ENCODE measurements at places on chromosomes 7 and 10.

DNA sequence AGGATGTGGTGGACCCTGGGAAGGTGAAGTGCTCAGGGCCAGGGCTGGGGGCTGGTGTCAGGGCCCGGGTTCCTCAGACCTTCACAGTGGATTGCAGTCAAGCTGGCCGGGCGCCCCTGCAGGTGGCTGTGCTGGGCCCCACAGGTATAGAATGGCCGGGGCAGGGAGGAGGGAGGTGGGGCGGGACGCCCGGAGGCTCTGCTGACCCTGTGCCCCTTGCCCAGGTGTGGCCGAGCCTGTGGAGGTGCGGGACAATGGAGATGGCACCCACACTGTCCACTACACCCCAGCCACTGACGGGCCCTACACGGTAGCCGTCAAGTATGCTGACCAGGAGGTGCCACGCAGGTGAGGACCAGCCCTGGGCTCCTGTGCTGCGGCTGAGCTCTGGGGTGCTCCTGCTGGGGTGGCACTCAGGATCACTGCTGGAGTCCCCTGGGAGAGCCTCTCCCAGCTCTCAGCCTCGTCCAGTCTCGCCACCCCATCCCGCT, 14.9 kb upstream of the ATP6V1F start:
- no peak for DNase-seq

GRCh38 chr10:9853405-9854355, 1164.0 kb upstream of the CELF2 start:
- DNase-seq, result no peak

DNA sequence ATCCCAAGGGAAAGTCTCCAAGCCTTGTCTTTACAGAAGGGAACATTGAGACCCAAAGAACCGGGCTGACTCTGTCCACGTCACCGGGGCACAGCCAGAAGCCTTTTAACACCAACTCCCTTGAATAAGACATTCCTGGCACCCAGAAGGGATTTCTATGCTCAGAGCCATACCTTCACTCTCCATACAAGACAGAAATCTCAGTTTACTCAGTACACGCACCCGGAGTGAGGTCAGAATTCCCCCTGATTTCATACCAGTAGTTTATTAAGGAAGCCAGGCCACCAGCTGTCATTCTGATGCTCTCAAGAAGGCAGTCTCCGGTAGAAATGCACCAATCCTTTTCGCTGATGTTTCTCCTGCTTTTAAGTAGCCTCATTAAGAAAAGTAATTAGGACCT, 134.2 kb upstream of the KCNMA1 start:
- no peak for DNase-seq

DNA sequence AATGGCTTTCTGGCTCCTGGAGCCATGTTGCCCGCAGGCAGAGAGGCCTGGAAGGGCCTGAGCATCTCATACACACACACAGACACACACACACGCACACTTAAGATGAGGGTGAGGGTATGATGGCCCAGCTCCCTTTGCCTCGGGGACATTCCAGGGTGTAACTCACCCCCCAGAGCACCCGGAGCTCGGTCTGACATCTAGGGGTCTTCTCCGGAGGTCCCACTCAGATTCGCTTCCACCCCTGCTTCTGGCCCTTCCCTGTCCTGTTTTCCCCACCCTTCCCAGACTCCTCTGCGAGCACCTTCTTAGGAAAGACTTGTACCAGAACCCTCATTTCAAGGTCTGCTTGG, 304.4 kb downstream of the GRID1 start:
- no peak for DNase-seq

DNA sequence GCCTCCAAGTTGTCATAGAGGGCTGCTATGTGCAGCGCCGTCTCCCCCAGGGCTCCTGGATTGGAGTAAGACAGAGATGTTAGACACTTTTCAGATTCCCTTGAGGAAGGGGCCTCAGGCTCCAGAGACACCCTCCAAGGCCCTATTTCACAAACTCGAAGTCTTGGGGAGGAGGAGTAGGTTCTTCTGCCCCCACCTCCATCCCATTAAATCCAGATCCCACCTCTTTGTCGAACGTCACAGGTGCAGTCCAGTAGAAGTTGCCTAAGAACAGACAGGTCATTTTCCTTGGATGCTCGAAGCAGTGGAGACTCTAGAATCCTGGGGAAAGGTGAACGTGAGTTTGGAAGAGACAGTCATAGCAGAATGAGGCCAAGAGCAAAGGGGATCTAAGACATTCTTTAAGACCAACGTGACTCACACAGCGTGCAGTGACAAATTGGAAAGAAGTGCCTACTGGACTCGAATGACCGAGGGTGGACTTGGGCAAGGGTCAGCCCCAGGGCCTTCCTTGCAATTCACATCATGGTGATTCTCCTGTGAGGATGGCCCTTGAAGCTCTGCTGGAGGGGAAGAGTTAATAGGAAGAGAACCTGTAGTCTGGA, 3.3 kb downstream of the TRPV5 start:
- no peak for DNase-seq

- DNase-seq, result no peak
Measured at GRCh38 chr7:47332681-47333553, 249.0 kb downstream of the TNS3 start.

- no peak for DNase-seq
Measured at GRCh38 chr7:4650433-4651047, 31.6 kb upstream of the FOXK1 start.

GRCh38 chr10:99858849-99859248, 76.4 kb downstream of the ABCC2 start:
- DNase-seq, result no peak

GRCh38 chr7:42964849-42965805, 33.0 kb downstream of the MRPL32 start:
- DNase-seq, result no peak

DNA sequence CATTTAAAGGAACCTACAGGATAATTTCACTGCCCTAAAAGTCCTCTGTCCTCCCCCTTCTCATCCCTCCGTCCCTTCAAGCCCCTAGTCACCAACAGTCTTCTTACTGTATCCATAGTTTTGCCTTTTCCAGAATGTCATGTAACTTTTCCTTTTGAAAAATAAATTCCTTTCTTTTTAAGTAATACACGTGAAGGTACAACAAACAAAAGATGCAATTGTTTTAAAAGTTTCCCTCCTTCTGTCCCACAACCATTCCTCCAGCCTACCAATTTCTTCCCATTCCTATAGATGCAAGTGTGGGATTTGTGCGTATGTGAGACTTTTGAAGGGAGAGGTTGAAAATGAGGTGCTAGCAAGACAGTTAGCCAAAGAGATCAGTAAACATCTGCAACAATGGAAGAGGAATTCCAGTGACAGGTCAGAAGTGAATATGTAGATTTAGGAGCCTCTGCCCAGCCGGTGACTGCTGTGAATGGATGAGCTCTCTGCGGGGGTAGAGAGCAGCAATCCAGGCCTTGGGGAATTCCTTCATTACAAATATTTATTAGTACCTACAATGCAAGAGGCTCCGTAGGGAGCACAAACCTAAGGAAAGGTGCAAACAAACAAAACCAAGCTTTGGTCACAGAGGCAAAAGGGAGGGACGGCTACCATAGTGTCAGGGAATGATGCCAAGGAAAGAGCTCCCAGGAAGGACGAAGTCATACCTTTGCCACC, 243.6 kb downstream of the SKIDA1 start:
- DNase-seq, result no peak

DNA sequence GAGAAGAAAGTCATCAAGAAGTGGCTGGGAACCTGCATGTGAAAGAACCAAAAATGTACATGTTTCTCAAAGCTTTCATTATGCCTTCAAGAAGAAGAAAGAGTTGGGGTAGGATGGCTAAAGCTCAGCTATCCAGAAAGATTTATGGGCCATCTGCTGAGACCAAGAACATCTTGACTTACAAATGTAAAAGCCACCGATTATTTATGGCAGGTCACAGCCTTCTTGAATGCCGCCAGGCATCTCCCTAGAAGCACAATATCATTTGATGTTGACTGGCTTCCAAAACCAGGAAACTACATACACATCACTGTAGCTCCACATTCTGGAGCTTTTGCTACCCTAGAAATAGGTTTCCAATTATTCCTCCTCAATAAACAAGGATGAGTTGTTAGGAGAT, 254.2 kb upstream of the AOAH start:
- DNase-seq, result no peak

DNA sequence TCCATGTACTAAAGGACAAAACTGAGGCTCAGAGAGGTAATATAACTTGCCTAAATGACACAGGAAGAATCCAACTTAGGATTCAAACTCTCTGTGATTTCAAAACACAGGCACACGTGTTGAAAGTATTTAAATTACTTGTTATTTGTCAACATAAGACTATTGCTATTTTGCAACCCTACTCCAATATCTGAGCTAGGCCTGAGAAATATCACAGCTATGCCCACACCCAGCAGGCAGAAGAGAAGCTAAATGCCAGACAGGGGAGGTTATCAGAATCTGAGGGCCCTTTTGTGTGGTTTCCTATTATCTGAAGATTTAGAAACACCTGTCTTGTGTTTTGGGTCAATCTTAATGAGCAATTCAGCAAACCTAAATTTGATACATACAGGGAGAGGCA, 204.3 kb downstream of the ANK3 start:
- no peak for DNase-seq

GRCh38 chr7:143356414-143357050, 6.0 kb downstream of the FAM131B start:
- no peak for DNase-seq

DNA sequence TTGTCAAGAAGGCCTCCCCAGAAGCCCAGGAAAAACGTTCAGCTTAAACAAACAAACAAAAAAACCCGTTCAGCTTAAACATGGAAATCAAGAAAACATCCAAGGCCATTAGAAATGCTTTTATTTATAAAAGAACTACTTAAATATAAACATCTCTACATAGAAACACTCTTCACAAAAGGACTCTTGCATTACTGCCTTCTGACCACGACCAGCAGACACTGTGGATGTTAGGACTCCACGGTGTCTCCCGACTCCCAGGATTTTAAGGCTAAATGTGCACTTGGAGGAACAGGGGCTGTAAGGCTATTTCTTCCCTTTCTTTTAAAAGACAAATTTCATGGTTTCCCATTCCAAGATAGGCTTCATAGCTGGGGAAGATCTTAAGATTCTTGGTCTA, 93.0 kb downstream of the ABCC2 start:
- no peak for DNase-seq

- DNase-seq, result no peak
Measured at GRCh38 chr10:62643606-62644587, 160.6 kb upstream of the ADO start.

DNA sequence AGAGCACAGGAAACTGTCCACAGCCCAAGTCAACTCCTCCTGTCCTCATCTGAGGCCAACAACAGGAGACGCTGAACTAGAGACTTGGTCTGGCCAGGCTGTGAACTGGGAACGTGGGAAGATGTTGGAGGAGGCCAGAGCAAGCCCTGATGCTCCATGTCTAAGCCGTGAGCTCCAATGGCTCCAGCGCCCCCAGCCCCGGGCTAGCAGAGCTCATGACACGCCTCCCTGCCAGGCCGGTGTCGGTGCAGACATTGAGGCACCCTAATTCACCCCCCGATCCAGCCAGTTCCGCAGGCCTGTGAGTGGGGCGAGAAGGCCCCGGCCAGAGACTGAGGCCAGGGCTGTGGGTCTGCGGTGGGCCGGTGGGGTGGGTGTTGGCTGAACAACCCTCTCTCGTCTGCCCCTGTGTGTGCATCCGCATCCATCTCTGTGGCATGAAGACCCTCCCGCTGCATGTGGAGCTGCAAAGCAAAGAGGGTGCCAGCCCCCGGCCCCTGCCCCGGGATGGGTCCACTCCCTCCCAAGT, 109.3 kb upstream of the MACROH2A2 start:
- no peak for DNase-seq

GRCh38 chr7:75696263-75697037, 42.3 kb downstream of the HIP1 start:
- DNase-seq, result no peak

DNA sequence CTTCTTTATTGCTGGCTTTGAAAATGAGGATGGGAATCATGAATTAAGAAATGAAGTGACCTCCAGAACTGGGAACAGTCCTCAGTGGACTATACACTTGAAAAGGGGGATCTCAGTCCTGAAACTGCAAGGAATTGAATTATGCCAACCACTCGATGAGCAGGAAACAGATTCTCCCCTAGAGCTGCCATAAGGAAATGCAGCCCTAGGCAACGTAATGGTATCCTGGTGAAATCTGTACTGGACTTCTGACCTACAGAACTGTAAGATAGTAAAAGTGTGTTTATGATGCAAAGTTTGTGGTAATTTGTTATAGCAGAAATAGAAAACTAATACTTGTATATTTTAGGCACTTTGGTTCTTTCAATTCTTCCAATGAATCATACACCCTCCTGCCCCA, 236.4 kb upstream of the TAC1 start:
- no peak for DNase-seq

Measured in stimulated activated CD8-positive, alpha-beta memory T cell treated with anti-CD3 and anti-CD28 coated beads, Interleukin-15, amount 100 ng/mL, for 4 hours (primary cell).